ENCODE measurements at places on chromosomes 3 and 15. TPM values are rescaled to one million over a fixed set of nuclear protein-coding genes. Genes with fewer than 3 reads are reported as not detected.

Gene RARRES1
- total RNA-seq: 0.58 TPM

DNA sequence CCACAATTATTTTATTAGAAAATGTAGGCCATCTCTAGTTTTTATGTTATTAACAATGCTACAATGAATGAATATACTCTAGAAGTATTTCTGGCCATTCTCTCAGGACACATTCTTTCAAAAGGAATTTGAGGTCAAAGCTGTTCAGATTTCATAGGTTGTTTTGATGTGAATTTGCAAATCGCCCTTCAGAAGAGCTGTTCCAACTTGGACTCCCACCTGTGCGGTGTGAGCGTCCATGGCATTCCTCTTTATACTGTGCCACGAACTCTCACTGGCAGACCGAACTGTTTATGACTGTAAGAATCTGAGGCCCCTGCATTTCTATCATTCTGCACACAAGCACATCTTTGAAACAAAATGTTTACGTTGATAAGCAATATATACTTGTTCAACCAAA is 18.6 kb upstream of the SLC24A5 start:
- DNase-seq: no peak

GRCh38 chr3:179146911-179147513 is 1.1 kb upstream of the PIK3CA start:
- peak; percentile 58 for DNase-seq

Gene SSUH2
- 12.4 TPM for total RNA-seq

DNA sequence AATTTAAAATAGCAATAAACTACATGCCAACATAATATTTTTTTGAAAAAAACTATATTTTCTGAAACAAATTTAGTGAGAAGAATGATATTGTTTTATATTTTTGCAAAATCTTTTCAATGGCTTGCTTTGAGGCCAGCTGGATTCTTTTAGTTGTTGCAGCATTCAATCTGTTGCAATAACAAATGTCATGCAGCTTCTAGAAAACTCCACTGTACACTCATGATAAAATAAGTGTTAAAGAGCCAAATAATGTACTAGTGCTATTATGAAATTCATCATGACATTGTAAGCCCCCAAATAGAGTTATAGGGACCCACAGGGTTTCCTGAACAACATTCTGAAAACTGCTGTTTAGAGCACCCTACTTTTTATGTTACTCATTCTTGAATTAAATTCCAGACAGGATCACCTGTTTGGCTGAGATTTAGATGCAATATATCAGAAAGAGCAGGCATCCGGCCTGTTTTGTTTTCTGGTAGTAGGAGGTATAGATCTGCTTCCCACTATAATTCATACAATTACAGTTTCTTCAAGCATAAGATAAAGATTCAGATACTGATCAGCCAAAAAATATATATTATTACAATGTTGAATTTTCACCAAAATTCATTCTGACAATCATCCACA is 703.0 kb upstream of the ZNF385D start:
- no peak for DNase-seq

GRCh38 chr3:63287610-63288009 is 9.5 kb downstream of the SYNPR start:
- DNase-seq: no peak

Gene CHRFAM7A
- total RNA-seq: 1.1 TPM

- DNase-seq: no peak
Measured at GRCh38 chr3:73604451-73604850, 20.3 kb downstream of the PDZRN3 start.

Gene TMCO5A
- not detected for total RNA-seq

Gene CLDN11
- 37.5 TPM for total RNA-seq

Gene PIK3CA
- 22.2 TPM for total RNA-seq

Gene ECE2
- total RNA-seq: not detected

- DNase-seq: peak; percentile 74
Measured at GRCh38 chr3:158095111-158095813, 11.0 kb downstream of the SHOX2 start.

Gene CCR9
- not detected for total RNA-seq

DNA sequence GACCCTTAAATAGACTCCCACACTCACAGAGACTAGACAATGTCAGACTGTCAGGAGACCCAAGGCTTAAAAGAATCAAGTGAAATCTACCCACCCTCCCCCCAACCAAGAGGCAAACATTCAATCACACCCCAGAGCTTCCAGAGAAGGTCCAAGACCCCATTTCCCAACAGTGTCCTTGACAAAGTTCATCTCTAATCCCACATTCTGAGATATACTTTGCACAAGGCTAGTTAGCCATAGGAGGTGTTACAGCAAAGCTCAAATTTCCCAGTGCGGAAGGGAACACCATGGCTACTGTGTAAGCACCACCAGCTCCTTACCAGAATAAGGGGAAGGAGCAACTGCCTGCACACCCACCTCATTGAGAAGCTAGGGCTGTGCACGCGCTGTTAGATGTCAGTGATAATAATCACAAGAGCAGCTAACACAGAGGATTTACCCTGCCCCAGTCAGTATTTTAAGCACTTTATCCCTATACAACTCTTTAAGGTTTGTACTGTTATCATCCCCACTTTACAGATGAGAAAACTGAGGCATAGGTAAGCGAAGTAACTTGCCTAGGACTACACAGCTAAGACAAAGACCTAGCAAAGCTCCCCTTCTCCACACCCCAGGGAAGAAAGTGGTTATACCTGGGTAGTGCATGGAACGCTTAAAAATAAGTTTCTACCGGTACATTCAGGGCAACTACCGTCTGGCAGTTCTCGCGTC is 17.3 kb downstream of the SPATA12 start:
- DNase-seq: no peak

Gene PODXL2
- 12.5 TPM for total RNA-seq

Gene CAPN3
- total RNA-seq: 0.63 TPM

DNA sequence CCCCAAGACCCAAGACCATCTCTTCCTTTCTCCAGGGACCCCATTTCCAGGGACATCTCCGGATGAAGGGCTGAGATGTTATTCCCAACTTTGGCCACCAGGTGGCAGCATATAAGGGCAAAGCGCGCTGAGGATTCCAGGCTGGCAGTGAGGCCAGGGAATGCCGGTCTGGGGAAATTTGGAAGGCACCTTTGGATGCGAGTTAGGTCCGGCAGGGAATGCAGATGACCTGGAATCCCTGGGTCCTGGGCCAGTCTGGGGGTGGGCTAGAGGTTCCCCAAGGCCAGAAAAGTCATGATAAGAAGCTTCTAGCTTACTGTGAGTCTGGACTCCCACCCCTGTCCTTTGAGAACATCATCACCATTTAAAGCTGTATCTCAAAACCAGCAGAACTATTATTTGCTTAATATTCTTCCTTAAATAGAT is 1.6 kb upstream of the CHST13 start:
- DNase-seq: peak; percentile 90

- DNase-seq: no peak
Measured at GRCh38 chr15:42206406-42206805, 1.7 kb downstream of the VPS39 start.

DNA sequence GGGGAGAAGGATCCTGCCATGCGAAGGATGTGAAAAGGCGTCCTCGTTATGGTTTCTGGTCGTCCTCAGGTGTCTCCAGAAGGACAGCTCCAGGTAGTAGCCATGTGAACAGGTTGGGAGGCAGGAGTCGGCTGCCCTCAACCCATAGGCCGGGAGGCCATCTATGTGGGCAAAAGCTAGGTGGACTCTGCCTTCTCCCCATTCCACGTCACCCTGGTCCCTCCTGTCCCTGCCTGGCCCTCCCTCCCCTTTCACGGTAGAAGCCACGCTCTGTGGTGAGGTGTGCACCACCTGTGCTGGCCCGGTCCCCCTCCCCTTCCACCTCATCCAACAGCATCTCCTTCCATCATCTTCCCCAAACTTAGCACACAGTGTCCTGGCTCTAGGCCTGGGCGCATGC is 16.3 kb downstream of the ITIH3 start:
- DNase-seq: no peak

GRCh38 chr3:146466604-146467003 is 2.8 kb downstream of the PLSCR2 start:
- DNase-seq: no peak

DNA sequence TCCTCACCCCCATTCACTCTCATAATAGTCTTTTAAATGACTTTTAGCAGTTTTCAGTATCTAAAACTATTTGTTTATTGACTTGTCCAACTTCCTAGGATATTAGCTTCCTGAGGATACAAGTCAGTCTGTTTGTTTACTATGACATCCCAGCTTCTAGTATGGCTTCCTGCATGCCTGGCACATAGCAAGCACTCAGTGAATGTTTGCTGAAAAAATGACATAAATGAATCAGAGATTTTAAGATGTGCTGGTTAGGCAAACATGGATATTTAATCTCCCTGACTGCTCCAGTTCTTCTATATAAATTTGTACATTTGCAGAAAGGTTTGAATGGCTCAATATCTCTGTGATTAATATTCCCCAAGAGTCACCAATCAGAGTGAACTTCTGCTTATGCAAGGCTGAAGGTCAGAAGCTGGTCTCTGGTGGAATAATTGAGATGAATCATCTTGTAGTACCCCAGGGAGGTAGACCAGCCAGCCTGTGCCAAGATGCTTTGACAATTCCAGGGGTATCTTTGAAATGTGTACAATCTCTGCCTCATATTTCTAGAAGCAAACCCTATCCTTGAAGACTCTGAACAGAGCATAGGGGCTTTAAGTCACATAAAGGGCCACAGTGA is 219.0 kb upstream of the LMCD1 start:
- DNase-seq: no peak

Gene PLSCR2
- total RNA-seq: 2.7 TPM

DNA sequence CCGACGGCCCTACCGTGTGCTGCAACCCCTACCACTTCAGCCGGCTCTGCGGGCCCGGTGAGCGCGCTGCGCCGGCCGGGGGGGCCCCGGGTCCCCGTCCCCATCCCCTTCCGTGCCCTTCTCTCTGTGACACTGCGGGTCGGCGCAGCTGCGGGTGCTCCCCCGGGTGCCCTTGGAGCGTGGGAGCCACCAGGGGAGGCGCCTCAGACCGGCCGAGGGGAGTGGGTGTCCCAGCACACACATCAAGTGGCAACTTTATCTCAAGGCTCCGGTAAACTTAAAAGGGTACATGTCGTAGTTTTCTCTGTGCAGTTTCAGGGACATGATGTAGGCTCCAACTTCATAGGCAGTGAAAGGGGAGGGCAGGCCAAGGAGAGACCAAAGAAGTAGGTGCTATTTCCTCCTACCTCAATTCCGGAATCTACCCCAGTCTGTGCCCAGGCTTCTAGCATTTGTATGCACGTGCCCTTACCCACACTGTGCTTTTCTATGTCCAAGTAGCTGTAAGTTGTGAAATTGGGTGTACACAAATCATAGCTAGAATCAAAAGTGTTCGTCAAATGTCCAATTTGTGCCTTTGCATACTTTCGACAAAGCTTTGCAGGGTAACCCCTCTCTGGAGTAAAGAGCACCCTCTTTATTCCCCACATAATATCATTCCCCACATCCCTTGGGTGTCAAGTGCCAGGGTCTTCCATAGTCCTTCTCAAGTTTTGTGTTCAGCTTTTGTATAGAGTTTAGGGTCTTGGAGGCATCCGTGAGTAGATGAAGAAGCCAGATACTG is 2.2 kb downstream of the SMAD6 start:
- no peak for DNase-seq

Gene SOX2
- 39.5 TPM for total RNA-seq

Gene TM4SF4
- total RNA-seq: not detected

DNA sequence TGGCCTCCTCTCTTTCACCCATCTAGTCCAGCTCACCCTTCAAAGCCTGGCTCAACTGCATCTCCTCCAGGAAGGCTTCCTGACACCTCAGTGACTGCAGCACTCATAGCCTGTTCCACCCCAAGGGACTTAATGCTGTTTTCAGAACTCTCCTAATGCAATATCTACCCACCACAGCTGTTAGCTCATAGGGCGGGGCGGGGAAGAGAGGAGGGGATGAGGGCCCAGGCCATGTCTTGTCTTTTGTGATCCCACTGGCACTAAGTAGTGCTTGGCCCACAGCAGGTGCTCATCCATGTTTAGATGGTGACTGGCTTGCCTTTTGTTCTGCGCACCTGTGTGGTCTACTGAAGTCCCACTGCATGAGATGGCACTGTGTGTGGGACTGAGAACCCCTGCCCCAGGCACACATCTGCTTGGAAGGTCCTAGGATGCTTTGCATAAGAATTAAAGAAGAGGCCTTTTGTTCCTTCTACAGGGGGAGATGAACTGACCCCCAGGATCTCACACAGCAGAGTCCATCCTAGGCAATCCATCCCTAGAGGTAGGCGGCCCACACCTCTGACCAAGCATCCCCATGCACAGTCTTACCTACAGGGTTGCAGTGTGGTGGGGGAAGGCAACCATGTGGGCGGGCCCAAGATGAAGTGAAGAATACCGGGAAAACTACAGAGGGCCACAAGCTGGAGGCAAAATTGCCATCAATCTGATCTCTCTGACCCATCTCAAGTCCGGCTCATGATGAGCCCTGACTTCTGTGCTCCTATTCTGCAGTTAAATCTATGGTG is 23.0 kb downstream of the SLC12A8 start:
- DNase-seq: peak; percentile 39

GRCh38 chr3:99895131-99895696 is 77.6 kb downstream of the CMSS1 start:
- no peak for DNase-seq

DNA sequence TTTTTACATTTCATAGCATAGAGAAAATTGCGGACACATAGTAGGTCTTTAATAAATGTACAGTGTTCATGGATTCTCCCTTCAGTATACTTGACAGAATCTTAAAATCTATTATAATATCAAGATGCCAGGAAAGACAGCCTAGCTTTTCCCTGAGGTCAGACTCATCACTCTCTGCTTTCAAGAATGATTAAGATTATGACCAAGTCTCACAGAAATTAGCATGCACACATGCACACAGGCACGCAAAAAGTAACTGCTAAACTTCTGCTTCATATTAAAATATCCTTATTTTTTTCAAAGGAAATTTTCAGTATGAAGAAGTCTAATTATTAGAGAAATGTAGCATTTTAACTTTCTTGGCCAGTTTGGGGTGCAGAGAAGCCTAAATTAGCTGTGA is 493.8 kb upstream of the NECTIN3 start:
- DNase-seq: no peak

Measured in endodermal cell (in vitro differentiated cells).